ENCODE measurements at places on chromosomes 16 and 17.
A peak's percentile ranks its signal among the peaks of the same experiment; 100 is the strongest.

DNA sequence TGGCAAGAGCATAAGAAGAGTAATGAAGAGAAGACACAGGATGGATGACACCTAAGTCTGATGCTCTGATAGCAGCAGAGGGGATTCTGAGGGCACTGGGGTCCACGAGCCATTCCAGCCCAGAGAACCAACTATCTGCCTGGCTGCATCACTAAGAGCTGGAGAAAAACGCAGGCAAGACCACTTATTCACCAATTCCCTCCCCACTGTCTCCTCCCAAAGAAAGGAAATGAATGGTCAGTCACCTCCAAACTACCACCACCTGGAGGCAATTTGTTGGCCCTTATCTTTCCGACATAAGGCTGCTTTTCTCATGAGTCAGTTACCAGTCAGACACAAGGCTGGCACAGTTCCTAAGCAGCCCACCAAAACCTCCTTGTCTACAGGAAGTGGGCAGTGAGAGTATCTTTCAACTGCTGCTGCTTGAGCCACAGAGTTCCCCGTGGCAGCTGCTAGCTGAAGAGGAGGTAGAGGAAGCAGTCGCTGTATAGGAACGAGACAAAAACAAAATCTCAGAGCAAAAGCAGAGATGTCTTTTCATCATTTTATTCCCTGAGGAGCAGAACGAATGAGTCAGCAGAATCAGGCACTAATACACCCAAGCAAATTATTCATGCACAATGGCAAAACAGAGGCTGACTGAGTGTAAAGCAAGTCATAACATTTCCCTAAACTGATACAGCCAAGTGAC is 111.1 kb downstream of the SMG6 start:
- DNase-seq = no peak

DNA sequence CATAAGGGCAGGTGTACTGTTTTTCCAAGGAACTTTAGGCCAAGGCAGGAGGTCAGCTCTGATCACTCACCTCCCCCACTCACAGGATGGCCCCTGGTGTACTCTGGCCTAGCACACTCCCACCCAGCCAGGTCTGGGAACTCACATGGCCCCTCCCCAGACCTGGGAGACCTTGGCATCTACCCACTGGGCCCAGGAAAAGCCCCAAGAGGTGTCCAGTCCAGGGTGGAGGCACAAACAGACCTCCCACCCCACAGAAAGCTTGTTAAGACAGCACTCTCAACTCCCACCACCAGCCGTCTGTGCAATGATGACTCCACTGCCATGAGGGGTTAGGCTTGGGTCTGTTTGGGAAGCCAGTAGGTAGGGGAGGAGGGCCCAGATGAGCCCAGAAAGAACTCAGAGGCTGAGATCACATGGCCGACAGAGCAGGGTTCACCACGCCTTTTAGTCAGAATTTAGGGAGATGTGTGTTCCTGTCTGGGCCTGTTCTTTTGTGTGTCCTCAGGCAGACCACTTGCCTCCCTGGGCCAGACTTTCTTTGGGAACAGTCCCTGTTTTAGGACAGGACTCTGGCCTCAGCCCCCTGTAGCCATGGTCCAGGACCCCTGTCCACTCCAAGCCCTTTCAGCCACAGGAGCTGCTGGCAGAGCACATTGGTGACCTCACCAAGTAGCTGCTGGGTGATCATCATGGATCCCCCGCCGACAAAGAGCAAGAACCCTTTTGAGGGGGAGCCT is 12.1 kb upstream of the CBFB start:
- DNase-seq = no peak

GRCh38 chr16:22322741-22323140 is 25.5 kb downstream of the POLR3E start:
- no peak for DNase-seq

- no peak for DNase-seq
Measured at GRCh38 chr16:8720967-8721308, 46.5 kb downstream of the ABAT start.

DNA sequence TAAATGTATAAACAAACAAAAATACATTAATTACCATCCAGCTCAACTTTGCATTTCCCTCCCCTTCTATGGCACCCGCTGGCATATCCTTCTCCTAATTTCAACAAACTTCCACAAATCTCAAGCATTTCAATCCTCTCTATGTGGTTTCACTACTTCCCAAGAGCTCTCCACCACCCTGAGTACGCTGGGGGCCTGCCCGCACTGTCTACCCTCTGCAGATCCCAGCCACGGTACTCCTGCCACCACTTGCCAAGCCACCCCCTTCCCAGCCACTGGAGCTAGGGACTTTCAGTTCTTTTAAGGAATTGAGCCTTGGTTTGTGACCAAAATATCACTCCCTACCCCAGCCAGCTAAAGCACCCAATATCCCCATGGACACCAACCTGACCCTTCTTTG is 1.9 kb downstream of the TK2 start:
- no peak for DNase-seq

GRCh38 chr16:79301051-79301450 is 299.5 kb downstream of the MAF start:
- DNase-seq = no peak

GRCh38 chr17:7552621-7553051 is 3.8 kb downstream of the TNFSF12 start:
- peak; percentile 74 for DNase-seq

DNA sequence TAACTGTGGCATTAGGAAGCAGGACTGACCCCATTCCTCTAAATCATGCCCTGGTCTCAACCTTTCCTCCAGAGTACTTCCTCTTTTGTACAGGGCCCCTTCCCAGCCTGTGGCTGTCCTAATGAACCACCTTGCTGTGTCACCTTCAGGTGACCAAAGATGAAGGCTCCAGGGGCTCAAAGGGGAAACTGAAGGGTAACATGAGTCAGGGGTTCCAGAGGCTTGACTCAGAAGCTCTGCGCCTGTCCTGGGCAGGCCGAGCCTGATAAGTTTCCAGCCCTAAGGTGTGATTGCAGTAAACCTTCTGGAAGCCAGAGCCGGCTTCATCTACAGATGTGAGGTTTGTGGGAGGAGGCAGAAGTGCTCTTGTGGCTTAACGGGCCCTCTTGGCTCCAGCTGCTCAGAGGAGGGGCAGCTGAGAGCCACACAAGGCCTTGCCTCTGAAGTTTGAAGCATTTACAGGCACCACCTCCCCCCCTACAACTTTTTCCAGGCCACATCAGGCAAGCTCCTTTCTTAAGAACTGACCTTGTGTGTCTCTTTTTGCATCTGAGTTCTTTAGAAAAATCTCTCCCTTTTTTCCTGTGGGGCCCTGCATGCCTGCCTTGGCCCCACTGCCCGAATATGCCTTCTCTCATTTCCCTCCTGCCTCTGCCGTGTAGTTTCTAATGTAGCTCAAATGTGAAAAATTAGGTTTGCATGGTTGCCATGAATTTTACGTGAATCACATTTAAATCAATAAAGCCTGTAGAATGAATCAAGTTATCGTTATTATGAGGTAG is 149.9 kb downstream of the CLEC16A start:
- DNase-seq = peak; percentile 11

DNA sequence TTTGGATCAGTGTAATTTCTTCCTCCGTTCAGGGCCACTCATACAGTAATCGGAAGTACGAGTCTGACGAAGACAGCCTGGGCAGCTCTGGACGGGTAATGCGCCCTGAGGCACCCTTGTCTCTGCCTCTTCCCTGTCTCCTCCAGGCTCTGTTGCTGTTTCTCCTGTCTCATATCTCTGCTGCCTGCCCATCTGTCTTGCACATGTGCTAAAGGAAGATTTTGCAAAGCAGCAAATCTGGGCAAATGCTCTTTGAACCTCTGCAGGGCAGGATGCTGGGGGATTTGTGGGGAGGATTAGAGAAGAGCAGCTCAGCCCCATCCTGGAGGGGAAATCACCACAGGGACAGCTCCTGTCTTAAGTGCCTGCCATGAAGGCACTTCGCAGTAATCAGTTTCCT is 32.4 kb upstream of the POLR3E start:
- DNase-seq = no peak
